ENCODE measurements at places on chromosomes 12 and 14. TPM values are rescaled to one million over a fixed set of nuclear protein-coding genes. Genes with fewer than 3 reads are reported as not detected.

DNA sequence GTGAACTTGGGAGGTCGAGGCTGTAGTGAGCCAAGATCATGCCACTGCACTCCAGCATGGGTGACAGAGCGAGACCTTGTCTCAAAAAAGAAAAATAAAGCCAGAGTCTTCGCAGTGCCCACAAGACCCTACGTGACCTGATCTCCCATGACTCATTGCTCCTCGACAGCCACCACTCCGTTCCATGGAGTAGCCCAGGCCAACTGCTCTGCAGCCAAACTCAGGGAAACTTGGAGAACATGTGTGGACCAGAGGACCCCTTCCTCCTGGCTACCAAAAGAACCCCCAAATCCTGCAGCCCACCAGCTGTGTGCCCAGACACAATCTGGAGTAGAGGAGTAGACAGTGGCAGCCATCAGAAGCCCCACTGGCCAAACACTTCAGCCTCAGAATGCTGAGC, 32.1 kb upstream of the PPP2R5C start:
- H3K4me1 ChIP-seq: peaks cover 84% of the 10 kb centered on the region
- H3K27ac ChIP-seq: peak overlapping the region; percentile 93
- peak overlapping the region; percentile 69 for H3K4me3 ChIP-seq
- H3K36me3 ChIP-seq: peaks cover 3% of the 10 kb centered on the region
- peaks cover 15% of the 10 kb centered on the region for H3K27me3 ChIP-seq

DNA sequence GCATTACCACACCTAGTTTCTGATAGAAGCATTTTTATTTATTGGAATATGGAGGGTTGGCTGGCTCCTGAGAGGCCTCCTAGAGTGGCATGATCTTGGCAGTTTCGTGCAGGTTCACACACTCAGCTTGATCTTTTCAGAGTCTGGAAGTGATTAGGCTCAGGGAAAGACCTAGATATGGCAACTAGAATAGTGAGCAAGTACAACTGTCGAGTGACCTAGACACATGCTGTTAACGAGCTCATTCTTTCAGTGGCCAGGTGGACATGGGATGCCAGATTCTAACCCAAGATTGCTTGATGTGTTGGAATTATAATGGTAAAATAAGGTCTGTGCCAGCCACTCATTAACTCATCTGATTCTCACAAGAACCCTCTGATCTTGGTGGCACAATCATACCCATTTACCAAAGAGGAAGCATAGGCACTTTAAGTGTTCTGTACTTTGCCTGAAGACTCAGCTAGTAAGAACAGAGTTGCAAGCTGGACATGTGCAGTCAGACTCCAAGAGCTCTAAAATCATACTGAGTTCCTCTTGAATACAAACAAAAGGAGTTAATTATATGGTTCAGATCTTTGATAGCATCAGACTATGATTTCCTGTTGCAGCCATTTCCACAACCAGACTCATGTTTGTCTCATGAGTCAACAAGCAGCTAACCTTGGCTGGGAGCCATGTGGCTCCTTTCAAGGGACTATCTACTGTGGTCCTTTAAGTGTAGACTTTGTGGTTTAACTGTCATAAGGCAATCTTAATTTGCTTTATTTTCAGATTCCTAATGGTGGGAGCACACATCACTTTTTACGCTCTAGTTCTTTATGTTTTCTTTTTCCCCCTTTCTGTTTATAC, 144.2 kb downstream of the PLEKHA5 start:
- H3K27ac ChIP-seq: peak overlapping the region; percentile 38
- H3K4me3 ChIP-seq: peak overlapping the region; percentile 15
- no peaks in the 10 kb centered on the region for H3K27me3 ChIP-seq
- peaks cover 3% of the 10 kb centered on the region for H3K36me3 ChIP-seq
- DNase-seq: peak; percentile 55

- no peak overlapping the region for H3K4me3 ChIP-seq
- H3K27me3 ChIP-seq: no peaks in the 10 kb centered on the region
- H3K27ac ChIP-seq: no peak overlapping the region
- H3K36me3 ChIP-seq: no peaks in the 10 kb centered on the region
Observed at GRCh38 chr12:22459838-22460490, 84.4 kb downstream of the C2CD5 start.

DNA sequence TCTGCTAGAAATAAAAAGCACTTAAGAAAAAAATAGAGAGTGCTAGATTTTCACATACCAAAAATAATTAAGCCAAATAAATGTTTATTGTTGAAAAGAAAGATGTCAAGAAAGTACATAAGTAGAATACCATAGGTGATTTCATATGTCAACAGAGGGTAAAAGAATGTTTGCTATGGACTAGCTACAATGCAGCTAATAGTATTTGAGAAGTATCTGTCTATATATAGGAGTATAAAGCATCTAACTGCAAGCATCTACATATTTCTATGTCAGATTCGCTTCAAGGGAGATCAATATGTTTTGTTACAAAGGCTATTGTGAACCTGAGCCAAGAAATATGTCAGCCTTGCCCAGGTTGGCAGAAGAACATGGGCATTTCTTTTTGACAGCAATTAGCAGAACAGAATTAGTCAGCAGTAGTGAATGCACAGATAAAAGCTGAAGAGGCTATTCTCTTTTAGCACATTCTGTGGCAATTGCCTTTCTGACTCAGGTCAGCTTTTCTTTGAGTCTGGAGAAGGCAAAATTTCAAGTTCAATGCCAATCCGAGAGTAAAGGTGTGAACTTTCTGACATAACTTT, 140.1 kb downstream of the ALG10B start:
- no peaks in the 10 kb centered on the region for H3K27me3 ChIP-seq
- H3K4me1 ChIP-seq: no peaks in the 10 kb centered on the region
- H3K27ac ChIP-seq: no peak overlapping the region
- H3K4me3 ChIP-seq: no peak overlapping the region
- H3K36me3 ChIP-seq: no peaks in the 10 kb centered on the region
- DNase-seq: no peak

GRCh38 chr12:9636150-9636850, 28.6 kb upstream of the KLRB1 start:
- peaks cover 36% of the 10 kb centered on the region for H3K36me3 ChIP-seq
- peaks cover 33% of the 10 kb centered on the region for H3K4me1 ChIP-seq
- no peak overlapping the region for H3K4me3 ChIP-seq
- H3K27ac ChIP-seq: peak overlapping the region; percentile 62
- no peak for DNase-seq

DNA sequence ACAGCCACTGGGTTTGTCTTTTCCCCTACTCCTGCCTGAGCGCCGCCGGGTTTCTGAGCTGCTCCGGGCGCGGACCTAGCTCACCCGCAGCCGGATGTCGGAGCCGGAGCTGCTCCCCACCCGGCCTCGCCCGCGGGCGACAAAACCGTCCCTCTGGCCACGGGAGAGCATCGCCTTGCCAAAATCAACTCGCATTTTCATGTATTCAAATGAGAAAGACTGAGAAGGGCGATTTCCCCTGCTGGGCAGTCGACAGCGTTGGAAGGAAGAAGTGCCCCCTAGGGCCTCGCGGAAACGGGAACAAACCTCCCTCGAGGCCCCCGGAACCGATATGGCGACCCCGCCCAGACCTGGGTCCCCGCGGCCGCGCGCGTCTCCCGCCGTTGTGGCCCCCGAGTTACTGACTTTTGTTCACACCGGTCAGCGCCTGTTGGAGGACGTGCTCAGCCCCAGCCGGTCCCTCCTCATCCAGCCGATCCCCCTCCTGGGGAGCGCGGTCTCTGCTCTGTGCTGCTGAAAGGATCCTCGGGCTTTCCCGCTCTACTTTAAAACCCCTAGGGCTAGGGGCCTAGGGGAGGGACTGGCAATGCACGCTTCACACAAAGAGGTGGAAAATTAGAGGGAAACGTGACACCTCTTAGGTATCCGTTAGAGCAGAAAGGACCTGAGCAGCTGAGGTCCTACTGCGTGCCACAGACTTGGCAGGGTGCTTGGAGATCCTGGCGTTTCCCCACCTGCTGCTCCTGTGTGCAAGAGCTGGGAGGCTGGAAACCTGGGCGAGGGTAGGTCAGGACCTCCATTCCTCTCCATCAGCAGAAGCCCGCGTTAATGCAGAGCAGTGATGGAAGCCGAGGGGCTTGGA, 4.3 kb downstream of the TTC6 start:
- peaks cover 17% of the 10 kb centered on the region for H3K4me1 ChIP-seq
- peaks cover 32% of the 10 kb centered on the region for H3K27me3 ChIP-seq
- H3K27ac ChIP-seq: no peak overlapping the region
- no peak overlapping the region for H3K4me3 ChIP-seq
- no peaks in the 10 kb centered on the region for H3K36me3 ChIP-seq
- DNase-seq: no peak

GRCh38 chr14:76955575-76956315, 72.8 kb downstream of the IRF2BPL start:
- H3K27me3 ChIP-seq: peaks cover 33% of the 10 kb centered on the region
- peak overlapping the region; percentile 97 for H3K4me3 ChIP-seq
- H3K27ac ChIP-seq: peak overlapping the region; percentile 100
- peak; percentile 74 for DNase-seq

GRCh38 chr14:97924922-97925613, 1127.9 kb downstream of the VRK1 start:
- H3K27ac ChIP-seq: no peak overlapping the region
- peaks cover 2% of the 10 kb centered on the region for H3K27me3 ChIP-seq
- H3K4me3 ChIP-seq: no peak overlapping the region
- no peaks in the 10 kb centered on the region for H3K4me1 ChIP-seq

GRCh38 chr14:44041700-44042099, 465.4 kb downstream of the FSCB start:
- H3K4me3 ChIP-seq: no peak overlapping the region
- no peaks in the 10 kb centered on the region for H3K4me1 ChIP-seq
- H3K27me3 ChIP-seq: no peaks in the 10 kb centered on the region
- H3K27ac ChIP-seq: no peak overlapping the region
- no peaks in the 10 kb centered on the region for H3K36me3 ChIP-seq

GRCh38 chr14:78530078-78530477, 359.9 kb downstream of the NRXN3 start:
- no peaks in the 10 kb centered on the region for H3K4me1 ChIP-seq
- no peak overlapping the region for H3K27ac ChIP-seq
- H3K27me3 ChIP-seq: no peaks in the 10 kb centered on the region
- H3K36me3 ChIP-seq: no peaks in the 10 kb centered on the region
- H3K4me3 ChIP-seq: no peak overlapping the region

- DNase-seq: no peak
- no peaks in the 10 kb centered on the region for H3K27me3 ChIP-seq
- no peak overlapping the region for H3K27ac ChIP-seq
- H3K36me3 ChIP-seq: no peaks in the 10 kb centered on the region
- H3K4me3 ChIP-seq: no peak overlapping the region
Observed at GRCh38 chr12:48038085-48038484, 33.8 kb upstream of the COL2A1 start.

- peaks cover 4% of the 10 kb centered on the region for H3K27me3 ChIP-seq
- no peak for DNase-seq
- no peak overlapping the region for H3K27ac ChIP-seq
- no peaks in the 10 kb centered on the region for H3K4me1 ChIP-seq
- H3K36me3 ChIP-seq: no peaks in the 10 kb centered on the region
- no peak overlapping the region for H3K4me3 ChIP-seq
Observed at GRCh38 chr14:98903371-98903770, 368.6 kb downstream of the BCL11B start.

- H3K4me3 ChIP-seq: no peak overlapping the region
- H3K27me3 ChIP-seq: no peaks in the 10 kb centered on the region
- H3K27ac ChIP-seq: no peak overlapping the region
- H3K36me3 ChIP-seq: no peaks in the 10 kb centered on the region
Observed at GRCh38 chr14:105589161-105589925, 63.0 kb downstream of the TMEM121 start.

DNA sequence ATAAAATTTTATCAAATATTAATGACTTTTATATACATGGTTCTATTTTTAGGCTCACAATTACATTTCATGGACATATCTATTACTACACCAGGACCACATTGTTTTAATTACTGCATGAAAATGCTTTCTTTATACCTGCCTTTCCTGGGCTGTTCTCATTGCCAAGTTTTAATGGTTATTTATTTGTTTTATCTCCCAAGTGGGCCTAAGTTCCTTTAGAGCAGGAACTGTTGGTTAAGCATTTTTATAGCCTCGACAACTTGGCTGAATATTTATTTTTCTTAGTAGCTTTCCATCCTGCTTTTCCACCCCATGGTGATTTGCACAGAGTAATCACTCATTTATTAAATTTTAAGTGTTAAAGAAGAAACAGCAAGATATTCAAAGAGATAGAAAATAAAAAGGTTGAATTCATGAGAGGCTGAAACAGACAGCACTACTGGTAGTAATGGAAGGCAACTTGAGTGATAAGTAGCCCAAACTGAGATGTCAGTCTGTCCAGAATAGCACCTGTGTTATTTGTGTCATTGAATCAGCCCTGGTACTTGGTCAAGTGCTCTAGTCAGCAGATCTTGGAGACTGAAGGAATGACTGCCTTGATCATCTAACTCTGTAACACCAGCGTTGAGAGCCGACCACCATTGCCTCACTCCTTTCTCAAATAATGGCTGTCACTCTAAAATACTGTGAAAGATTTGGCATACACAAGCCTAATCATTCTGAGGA, 119.1 kb upstream of the EGLN3 start:
- no peak overlapping the region for H3K4me3 ChIP-seq
- H3K36me3 ChIP-seq: no peaks in the 10 kb centered on the region
- DNase-seq: no peak
- H3K4me1 ChIP-seq: no peaks in the 10 kb centered on the region
- H3K27ac ChIP-seq: no peak overlapping the region

- H3K27ac ChIP-seq: no peak overlapping the region
- no peaks in the 10 kb centered on the region for H3K36me3 ChIP-seq
- peaks cover 2% of the 10 kb centered on the region for H3K4me1 ChIP-seq
- H3K27me3 ChIP-seq: no peaks in the 10 kb centered on the region
Observed at GRCh38 chr14:64238631-64239030, 55.5 kb downstream of the ESR2 start.

- no peak overlapping the region for H3K27ac ChIP-seq
- H3K4me3 ChIP-seq: no peak overlapping the region
- peaks cover 1% of the 10 kb centered on the region for H3K27me3 ChIP-seq
- no peak for DNase-seq
Observed at GRCh38 chr12:103547929-103548328, 39.1 kb upstream of the STAB2 start.

DNA sequence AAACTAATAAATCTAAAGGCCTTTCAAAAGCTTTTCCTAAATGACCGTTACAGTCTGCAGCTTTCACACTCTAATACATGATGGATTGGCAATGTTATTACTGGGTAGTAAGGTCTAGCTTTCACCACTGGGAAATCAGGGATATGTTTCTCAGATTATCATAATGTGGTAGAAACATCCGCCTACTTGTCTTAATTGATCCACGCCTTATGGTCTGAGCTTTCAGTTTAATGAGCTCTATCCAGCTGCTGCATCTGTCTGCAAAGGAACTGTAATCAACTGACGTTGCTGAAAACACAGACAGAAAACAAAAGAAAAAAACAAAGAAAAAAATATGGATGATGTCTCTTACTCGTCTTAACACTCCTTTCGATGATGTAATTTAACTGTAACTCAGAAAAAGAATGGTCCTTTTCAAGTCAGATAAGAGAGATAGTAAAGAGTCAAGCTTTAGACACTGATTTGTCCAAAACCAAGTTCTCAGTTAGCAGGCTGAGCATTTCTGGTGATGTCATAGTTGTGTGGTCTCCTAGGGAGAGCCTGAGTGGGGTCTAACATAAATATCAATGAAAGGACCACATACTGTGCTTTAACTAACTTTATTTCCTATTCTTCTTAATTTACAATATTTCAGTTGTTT, 85.9 kb downstream of the C2CD5 start:
- H3K27me3 ChIP-seq: no peaks in the 10 kb centered on the region
- H3K4me3 ChIP-seq: no peak overlapping the region
- H3K36me3 ChIP-seq: no peaks in the 10 kb centered on the region
- no peaks in the 10 kb centered on the region for H3K4me1 ChIP-seq

The BORCS5 gene
- polyA plus RNA-seq: 16.7 TPM

The PGF gene
- not detected for polyA plus RNA-seq

The CD69 gene
- polyA plus RNA-seq: 142 TPM

The TSPAN11 gene
- not detected for polyA plus RNA-seq

The CIDEB gene
- polyA plus RNA-seq: 31.6 TPM

The MANSC4 gene
- not detected for polyA plus RNA-seq

The OR6C2 gene
- not detected for polyA plus RNA-seq

The ADAMTS20 gene
- not detected for polyA plus RNA-seq

The SMCO2 gene
- not detected for polyA plus RNA-seq

The RPGRIP1 gene
- polyA plus RNA-seq: not detected

Data from immature natural killer cell (primary cell).